ENCODE measurements at places on chromosomes 3 and 15.
A peak's percentile ranks its signal among the peaks of the same experiment; 100 is the strongest.

GRCh38 chr15:55334371-55334770, 15.3 kb downstream of the PIGB start:
- DNase-seq: no peak

DNA sequence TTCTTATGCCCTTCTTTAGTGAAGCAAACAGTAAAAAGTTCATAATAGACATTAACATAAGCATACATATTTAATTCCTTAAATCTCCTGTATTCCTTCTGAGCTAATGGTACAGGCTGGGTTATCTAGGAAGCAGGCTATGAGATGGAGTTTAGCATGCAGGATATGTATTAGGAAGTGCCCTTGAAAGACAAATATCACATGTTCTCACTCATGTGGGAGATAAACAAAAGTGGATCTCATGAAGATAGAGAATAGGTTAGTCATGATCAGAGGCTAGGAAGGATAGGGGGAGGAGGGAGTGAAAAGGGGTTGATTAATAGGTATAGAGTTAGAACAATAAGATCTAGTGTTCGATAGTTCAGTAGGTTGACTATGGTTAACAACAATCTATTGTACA, 105.4 kb downstream of the CLASP2 start:
- DNase-seq: no peak

DNA sequence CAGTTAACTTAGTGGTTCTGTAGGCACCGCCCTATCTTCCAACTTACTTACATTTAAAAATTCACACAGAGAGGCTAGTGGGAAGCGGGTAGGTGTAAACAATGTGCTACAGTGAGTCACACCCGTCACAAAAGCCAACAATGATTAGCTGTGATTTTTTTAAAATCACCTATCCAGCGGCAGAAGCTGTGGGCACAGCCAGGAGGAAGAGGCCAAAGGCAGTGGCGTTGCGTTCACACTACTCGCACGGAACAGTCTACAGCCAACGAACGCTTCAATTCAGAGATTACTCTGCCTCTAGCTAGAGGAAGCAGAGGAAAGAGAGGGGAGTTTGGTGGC, 2.5 kb upstream of the NLGN1 start:
- DNase-seq: no peak

DNA sequence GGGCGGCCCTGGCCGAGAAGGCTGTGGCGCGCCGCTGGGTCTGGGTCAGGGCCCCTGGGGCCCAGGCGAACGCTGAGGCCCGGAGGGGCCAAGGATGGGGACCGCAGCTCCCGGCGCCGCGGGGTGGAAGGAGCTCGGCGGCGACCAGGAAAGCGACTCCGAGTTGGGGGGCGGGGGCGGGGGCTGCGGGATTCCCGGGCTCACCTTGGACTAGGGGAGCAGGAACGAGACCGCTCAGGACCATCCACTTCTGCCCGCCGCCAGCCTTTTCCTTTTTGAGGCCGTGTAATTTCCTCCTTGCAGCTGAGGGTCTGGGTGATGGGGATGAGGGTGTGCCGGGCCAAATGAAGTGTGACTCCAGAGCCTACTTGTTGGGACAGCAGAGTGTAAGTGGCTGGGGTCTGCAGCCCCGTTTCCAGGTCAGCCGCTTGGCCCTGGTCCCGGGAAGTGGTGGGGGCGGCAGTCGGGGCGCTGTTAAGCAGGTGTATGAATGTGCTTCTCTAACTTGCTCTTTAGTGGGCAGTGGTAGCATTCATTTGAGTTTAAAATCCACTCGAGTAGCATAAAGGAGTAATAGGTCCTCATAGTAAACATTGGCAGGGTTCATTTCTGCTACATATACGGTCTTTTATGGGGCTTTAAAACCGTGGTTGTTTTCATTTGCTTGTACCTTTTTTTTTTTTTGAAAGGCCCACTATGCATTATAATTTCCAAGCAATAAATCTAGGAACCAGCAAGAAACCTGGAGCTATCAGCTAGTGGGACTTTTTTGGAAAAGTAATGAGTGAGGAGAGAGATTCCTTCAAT, 717 bp downstream of the PXK start:
- peak; percentile 63 for DNase-seq

DNA sequence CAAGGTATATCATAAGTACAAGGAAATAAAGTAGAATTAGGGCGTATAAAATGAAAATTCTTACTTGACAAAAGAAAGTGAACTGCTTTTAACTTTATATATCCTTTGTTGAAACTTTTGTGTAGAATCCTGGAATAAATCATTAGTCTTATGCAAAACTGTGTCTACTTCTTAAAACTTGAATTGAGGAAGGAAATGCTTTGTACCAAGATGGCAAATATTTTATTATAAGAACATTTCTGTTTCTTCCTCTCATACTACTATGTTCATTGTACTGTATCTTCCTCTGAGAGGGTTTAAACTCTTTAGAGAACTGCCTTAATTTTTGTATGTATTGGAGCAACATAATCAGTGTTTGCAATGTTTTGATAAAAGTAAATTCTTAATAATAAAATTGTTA, 42.0 kb downstream of the RASA2 start:
- DNase-seq: no peak

- no peak for DNase-seq
Measured at GRCh38 chr15:90598031-90598577, 68.4 kb downstream of the CRTC3 start.

DNA sequence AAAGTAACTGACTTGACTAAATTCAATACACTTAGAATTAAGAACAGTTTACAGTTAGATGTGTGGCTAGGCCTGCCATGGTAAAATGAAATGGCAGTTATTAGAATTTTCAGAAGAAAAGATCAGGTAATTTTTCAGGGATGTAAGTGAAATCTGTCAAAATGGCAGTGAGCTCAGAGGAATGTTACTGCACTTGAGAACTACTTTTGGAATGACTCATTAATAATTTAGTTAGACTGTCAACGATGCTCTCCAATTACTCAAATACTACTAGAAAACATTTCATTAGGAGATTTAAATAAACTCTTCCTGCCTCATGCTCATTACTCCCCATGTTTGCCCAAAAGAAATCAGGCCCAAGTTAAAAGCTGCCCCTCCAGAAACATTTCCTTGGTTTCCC, 84.4 kb downstream of the RFTN1 start:
- DNase-seq: no peak
